GM19239 (cell line): ENCODE measurements at places on chromosomes 6 and 20.

DNA sequence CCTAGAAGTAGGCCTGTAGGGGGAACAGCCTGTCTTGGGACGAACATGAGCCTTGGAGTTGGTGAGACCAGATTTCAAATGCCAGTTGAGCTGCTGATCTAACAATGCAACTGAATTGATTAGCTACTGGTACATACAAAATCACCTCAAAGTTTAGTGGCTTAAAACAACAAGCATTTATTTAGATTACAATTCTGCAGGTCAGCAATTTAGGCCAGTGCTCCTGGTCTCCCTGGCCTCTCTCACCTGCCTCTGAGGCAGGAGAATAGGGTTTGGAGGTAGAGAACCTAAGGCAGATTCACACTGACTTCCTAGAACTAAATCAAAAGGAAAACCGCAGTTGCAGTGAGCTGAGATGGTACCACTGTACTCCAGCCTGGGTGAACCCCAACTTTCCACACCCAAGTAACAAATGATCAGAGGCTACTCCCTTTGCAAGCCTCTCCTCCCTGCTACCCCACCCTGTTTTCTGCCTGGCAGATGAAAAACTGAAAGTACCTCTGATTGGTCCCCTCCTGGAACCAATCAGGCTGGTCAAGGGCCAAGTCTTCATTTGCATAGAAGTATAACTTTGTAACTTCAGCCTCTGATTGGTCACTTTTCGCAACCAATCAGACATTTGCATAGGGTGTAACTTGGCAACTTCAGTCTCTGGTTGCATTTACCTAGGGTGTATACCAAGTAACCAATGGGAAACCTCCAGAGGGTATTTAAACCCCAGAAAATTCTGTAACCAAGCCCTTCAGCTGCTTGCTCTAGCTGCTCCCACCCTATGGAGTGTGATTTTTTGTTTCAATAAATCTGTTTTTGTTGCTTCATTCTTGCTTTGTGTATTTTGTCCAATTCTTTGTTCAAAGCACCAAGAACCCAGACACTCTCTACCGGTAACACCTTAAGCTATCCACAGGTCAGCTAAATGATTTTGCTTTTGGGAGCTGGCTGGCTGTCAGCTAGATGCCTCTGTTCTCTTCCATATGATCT lies 8.1 kb upstream of the UBR2 start:
- DNase-seq: no peak

- DNase-seq: no peak
These were observed 112.6 kb upstream of the SLC24A3 start for GRCh38 chr20:19099596-19100545.

- no peak for DNase-seq
These were observed 35.2 kb downstream of the RAB22A start for GRCh38 chr20:58344741-58345140.

DNA sequence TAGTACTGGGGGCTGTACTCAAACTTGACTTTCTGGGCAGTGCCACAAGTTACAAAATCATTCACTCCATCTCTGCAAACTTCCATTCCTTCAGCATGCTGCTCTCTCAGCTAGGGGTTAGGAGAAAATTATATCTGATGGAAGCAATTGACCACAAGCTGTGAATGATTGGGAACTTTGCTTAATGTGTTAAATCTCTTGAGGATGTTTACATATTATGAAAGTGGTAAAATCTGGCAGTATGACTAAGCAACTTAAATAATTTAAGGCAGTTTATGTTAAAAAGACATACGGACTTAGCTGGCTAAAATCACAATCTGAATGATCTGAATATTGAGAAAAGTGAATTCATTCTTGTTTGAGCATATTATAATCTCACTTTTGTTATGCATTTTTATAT lies 415.0 kb downstream of the PHF3 start:
- no peak for DNase-seq

GRCh38 chr6:22737331-22737730 lies 168.0 kb downstream of the HDGFL1 start:
- no peak for DNase-seq

- DNase-seq: no peak
These were observed 176.5 kb downstream of the UBE3D start for GRCh38 chr6:82889143-82889542.

GRCh38 chr20:7180256-7181045 lies 413.0 kb downstream of the BMP2 start:
- DNase-seq: no peak

DNA sequence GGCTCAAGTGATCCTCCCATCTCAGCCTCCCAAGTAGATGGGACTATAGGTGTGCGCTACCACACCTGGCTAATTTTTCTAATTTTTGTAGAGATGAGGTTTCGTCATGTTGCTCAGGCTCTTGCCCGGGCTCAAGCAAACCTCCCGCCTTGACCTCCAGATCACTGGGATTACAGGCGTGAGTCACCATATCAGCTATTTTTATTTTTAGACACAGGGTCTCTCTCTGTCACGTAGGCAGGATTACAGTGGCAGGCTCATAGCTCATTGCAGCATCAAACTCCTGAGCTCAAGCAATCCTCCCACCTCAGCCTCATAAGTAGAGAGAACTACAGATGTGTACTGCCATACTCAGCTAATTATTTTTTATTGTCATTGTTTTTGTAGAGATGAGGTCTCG lies 41.7 kb downstream of the SLC23A2 start:
- no peak for DNase-seq

GRCh38 chr6:47254906-47255305 lies 54.8 kb downstream of the TNFRSF21 start:
- no peak for DNase-seq

DNA sequence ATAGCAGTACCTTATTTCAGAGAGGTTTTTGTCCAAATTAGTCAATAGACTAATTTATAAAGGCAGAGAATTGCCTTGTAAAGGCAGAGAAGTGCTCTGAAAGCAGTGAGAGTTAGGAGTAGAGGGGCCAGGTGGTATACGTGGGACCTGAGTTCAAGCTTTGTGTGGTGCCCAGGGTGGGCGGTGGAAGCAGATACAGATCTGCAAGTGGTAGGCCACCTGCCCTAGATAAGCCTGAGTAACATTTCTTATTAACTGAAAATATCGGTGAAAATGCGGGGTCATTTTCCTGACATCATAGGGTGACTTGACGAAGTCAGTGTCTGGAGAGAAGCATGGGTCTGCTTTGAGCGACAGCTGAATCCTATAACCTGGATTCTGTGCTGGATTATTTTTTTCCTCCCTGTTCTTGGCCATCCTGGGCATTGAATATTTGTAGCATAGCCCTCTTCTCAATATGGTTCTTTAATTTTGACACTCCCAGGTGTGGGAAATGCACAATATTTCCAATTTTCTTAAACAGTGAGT lies 62.2 kb upstream of the SUPT3H start:
- DNase-seq: no peak

GRCh38 chr6:6815732-6816131 lies 227.2 kb downstream of the LY86 start:
- DNase-seq: no peak

DNA sequence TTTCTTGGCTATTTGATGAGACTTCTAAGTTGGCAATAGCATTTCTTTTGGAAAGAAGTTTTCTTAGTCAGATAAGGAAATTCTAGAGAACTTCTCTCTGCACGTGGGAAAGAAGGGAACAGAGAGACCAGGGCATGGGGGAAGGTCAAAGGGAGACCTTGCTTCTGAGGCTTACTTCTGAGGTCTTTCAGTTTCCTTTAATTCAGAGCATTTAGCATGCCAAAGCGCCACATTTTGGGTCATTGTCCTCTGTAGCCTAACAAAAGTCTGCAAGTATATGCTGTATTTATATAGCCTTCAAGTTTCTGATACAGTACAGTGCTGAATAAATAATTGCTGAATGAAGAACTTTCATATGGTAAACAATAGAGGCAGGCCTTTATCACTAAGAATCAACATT lies 95.6 kb downstream of the SAMD3 start:
- DNase-seq: no peak

- no peak for DNase-seq
These were observed 626.1 kb upstream of the ID4 start for GRCh38 chr6:19210849-19211590.

DNA sequence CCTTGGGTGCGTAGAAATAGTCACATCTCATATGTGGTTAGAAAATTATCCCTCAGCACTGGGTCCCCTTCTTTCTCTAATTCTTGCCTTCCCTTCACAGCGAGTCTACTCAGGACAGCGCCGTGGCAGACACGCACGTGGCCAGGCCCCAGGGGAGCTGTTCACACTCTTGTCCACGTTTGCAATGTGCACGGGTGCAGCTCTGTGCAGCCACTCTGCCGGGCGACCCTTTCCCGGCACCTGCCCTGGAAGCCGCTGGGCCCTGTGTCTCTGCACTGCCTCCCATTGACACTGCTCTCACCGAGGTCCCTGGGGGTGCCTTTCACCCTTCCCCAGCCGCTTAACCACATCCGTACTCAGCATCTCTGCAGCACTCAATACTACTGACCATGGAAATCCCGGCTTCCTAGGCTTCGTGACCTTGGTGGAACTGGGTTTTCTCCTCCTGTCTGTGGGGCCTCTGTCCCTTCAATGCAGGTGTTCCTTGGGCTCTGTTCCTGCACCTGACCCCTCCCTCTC lies 104.9 kb downstream of the DACT2 start:
- no peak for DNase-seq

- no peak for DNase-seq
These were observed 75.4 kb upstream of the PTPN1 start for GRCh38 chr20:50434653-50435396.

DNA sequence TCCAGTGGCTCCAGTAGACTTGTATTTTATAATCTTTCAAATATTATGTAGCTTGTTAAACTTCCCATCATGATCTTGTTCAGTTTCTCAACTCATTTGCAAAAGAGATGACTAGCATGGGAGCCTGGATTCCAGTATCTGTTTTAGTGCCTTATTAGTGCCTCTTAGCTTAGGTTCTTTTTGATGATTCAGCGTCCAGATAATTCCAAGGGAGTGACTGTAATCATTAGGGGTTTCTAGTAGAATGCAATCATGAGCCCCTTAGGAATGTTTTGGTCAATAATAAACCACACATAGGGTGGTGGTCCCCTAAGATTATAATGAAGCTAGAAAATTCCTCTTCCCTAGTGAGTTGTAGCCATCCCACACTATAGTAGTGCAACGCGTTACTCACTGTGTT lies 7.0 kb downstream of the CD2AP start:
- DNase-seq: no peak

DNA sequence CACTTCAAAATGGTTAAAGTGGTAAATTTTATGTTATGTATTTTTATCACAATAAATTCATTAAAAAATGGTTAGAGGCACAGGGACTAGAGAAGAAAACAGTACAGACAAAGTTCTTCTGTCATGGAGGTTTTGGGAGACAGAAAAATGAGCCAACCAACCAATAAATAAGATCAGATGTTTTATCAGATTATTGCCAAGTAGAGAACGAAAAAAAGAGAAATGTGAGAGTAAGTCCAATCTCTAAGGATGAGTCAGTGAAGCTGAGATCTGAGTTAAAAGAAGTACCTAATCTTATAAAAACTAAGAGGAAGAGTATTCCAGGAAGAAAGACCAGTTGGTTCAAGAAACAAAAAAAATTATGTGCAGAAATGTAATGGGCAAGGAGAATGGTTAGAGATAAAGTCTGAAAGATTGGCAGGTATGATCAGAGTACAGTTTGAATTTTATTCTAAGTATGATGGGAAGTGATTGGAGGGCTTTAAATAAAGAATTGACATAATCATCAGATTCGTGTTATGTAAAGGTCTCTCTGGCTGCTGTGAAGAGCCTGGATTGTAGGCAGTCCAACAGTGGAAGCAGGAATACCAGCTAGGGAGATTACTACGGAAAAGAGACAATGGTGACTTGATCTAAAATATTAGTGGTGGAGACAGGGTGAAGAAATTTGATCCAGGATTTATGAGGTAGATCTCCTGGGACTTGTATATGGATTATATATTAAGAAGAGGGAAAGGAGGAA lies 79.6 kb downstream of the RCAN2 start:
- no peak for DNase-seq

GRCh38 chr20:16485401-16485800 lies 87.8 kb downstream of the KIF16B start:
- DNase-seq: no peak

DNA sequence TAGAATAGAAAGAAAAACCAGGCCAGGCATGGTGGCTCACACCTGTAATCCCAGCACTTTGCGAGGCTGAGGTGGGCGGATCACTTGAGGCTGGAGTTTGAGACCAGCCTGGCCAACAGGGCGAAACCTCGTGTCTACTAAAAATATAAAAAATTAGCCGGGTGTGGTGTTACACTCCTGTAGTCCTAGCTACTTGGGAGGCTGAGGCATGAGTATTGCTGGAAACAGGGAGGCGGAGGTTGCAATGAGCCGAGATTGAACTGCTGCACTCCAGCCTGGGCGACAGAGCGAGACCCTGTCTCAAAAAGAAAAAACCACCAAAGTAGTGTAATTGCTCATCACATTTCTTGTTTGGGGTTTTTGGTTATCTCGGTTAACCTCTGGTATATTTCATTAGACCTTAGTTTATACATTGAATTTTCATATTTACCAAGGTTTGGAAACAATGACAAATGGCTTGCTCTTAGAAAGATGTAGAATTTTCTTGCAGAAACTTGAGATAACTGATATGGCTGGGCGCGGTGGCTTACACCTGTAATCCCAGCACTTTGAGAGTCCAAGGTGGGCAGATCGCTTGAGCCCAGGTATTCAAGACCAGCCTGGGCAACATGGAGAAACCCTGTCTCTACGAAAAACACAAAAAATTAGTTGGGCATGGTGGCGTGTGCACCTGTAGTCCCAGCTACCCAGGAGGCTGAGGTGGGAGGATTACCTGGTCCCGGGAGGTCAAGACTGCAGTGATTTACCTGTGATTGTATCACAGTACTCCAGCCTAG lies 14.2 kb downstream of the ITCH start:
- DNase-seq: no peak

DNA sequence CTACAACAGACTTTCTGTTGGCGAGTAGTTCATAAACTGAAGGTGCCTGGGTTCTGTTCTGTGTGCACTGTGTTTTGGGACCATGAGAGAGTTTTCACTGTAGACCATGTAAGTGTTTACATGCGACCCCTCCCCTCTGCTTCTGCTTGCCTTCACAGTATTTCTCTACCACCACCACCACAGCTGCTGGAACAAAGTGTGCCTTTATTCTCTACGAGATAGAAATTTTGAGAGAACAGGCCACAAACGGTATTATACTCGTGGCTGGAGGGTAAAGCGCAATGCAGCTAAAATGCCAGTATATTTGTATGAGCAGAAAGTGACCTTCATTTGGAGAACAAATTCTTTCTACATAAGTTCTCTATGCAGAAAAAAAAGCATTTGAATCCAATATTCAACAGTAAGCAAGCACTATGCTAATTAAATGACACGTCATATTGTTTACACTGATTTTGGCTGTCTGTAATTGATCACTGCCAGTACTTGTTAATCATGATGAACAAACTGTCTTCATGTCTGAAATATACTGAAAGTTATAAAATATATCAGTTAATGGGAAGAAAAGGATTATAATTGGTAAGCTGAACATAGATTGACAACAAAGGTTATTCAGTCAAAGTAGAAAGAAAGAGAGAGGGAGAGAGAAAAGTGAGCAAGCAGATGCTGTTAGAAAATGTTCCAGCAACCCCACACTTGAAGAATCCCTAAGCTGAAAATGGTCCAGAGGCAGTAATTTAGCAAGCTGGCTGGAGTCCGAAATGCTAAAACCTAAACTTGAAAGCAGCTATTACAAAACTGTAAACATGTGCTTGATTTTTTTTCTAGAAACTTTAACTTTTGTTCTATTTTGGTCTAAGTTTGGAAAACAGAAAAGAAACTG lies 8.8 kb downstream of the CLDN20 start:
- no peak for DNase-seq
